HS-27A (cell line): ENCODE measurements at places on chromosomes 6 and 20.

- no peak for DNase-seq
Observed at GRCh38 chr6:125804264-125804663, 13.5 kb downstream of the NCOA7 start.

DNA sequence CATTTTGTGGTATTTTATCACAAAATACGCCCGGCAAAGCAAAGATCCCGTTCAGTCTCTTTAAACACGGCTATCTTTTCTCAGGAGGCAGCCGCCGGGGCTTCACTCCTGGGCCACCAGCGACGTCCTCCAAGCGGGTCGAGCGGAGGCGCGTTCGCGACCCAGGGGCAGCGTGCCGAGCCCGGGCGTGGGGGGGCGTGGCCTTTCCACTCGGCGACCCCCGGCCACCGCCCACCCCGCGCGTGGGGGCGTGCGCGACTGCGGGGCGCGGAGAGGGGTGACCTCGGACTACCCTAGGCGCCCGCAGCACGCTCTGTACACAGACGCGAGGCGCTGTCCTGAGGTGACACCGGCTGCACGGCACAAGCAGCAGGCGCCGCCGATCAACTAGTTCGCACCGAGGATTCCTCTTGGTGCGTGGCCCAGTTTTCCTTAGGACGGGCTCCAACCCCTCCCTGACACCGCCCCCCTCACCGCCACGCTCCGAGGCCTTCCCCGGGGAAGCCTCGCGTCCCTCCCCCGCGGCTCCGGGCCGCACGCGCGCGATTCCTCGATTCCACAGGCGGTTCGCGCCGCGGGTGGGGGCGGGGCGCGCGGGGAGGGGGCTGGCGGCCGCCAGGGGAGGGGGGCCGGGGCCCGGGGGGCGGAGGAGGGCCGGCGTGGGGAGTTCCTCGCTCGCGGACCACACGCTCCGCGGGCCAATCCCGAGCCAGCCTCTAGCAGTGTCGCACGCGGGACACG lies 1.1 kb upstream of the JARID2 start:
- DNase-seq: no peak

GRCh38 chr6:15232836-15233510 lies 12.9 kb upstream of the JARID2 start:
- DNase-seq: no peak

- DNase-seq: no peak
Observed at GRCh38 chr20:53793783-53794383, 200.2 kb upstream of the ZNF217 start.

- DNase-seq: no peak
Observed at GRCh38 chr6:106145741-106146227, 59.6 kb downstream of the PRDM1 start.

GRCh38 chr6:143449714-143450452 lies 612 bp downstream of the ADAT2 start:
- DNase-seq: peak; percentile 40

DNA sequence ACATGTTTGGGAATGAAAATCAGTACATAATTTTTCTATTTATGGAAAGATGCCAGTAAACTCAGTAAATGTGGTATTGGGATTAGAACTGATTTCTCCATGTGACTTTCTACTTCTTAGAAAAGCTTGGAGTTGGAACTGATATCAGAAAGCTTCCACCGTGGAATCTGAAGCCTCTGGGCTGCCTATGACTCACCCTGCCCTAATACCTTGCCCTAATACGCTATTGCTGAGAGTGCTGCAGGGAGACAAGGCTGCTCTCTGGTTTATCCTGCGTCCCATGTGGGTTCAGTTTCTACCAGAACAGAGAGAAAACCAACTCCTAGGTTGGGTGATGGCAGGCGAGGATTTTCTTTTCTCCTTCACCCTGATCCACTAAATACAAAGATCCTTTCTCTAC lies 3.3 kb upstream of the STMND1 start:
- peak; percentile 45 for DNase-seq

- DNase-seq: no peak
Observed at GRCh38 chr6:91324711-91325110, 737.8 kb upstream of the MAP3K7 start.

DNA sequence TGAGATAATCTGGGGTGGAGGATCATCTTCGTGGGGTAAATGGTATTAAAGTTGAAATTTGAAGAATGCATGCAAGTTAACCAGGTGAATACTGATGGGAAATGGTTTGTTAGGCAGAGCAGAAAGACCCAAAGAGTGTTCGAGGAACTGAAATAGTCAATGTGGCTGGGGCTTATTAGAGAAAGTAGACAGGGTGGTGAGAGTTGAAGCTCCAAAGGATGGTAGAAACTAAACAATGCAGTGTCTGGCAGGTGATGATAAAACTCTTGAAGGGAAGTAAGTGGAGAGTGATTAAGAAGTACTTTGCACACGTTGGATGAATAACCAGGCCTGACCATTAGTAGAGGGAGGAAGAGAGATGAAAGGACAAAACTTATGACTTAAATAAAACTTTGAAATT lies 39.8 kb upstream of the CENPW start:
- no peak for DNase-seq

- DNase-seq: no peak
Observed at GRCh38 chr6:129695373-129696027, 14.5 kb downstream of the ARHGAP18 start.

- no peak for DNase-seq
Observed at GRCh38 chr6:84415517-84415916, 188.1 kb upstream of the CEP162 start.

DNA sequence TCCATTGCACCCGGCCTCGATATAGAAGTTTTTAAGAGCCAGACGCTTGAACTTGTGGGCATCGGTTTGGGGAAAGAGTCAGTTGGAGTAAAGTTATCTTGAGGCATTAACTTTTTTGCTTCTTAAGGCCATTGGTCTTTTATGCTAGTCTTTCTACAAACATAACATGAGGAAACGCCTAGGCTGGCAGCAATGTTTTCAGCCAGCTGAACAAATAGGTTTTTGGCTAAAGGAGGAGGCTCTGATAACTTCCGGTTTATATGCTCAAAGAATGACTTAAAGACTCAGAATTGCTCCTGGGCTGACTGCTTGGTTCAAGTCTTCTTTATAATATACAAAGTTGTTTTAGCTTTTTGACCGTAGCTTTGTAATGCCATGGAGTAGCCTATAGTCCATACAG lies 46.2 kb downstream of the HLA-C start:
- no peak for DNase-seq
